Right atrium auricular region (tissue), 2 donors: ENCODE measurements at places on chromosomes 2 and 18. TPM values are rescaled to one million over a fixed set of nuclear protein-coding genes. Genes with fewer than 3 reads are reported as not detected.

RTP5 gene
- total RNA-seq: not detected

DNA sequence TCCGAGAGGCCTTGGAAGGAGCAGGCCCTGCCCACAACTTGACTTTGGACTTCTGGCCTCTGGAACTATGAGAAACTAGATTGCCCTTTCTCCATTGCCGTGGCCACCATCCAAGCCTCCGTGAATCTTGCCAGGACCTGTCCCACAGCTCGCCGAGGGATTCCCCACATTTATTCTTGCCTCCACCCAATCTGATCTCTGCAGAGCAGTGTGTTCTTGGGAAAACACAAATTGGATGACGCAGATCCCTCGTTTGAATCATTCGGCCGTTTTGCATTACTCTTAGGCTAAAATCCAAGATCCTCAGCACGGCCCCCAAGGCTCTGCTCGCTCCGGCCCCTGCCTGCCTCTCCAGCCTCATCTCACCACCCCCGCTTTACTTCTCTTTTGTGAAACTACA lies 364.2 kb downstream of the ZNF516 start:
- no peak overlapping the region for H3K4me3 ChIP-seq
- H3K4me1 ChIP-seq: no peaks in the 10 kb centered on the region
- DNase-seq: no peak
- H3K36me3 ChIP-seq: no peaks in the 10 kb centered on the region
- no peak overlapping the region for H3K27ac ChIP-seq
- H3K27me3 ChIP-seq: no peaks in the 10 kb centered on the region

DNA sequence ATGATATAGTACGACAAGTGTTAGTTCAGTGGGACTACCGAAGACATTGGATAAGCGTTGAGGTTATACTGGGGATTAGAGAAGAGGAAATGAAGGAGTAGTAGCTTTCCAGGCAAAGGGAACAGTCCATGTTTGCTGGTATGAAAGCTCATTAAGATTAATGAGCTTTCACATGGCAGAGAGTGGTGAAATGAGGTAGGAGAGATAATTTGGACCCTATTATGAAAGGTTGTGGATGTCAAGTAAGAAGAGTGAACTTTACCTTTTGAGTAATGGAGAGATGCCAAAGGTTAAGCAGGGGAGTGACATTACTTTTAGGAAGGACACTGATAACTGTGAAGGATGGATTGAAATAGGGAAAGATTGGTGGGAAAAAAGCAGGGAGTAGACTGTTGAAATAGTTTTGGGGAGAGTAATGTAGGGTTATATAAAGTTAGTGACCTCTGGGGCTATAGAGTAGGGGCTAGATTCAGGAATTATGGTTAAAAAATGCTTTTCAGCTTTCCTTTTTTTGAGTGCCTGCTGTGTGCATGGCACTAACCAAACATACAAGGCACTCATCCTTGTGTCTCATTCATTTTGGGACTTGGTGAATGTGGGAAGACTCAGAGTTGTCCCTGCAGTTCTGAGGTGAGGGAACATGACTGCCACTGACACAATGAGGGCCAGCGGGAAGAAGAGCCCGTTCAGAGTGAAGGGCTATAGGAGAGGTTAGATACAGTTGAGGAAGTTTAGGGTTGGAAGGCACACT lies 87.2 kb upstream of the STON1 start:
- no peaks in the 10 kb centered on the region for H3K27me3 ChIP-seq
- no peak for DNase-seq
- no peaks in the 10 kb centered on the region for H3K36me3 ChIP-seq
- peaks cover 23% of the 10 kb centered on the region for H3K4me1 ChIP-seq

IMMT gene
- total RNA-seq: 104 TPM

DNA sequence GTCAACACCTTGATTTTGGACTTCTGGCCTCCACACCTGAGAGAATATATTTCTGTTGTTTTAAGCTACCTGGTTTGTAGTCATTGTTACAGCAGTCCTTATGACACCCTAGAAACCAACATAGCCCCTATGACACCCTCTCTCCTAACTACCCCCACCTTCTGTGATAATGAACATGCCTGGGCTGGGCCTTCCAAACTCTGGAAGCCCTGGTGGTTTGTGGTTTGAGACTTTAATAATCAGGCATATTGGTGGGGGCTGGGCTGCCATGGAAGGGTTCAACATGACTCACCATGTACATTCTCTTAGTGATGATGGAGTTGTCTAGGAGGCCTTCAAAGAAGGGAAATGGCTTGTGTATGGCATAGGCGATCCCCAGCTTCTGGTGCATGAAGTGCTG lies 3.3 kb downstream of the SP110 start:
- no peak for DNase-seq
- H3K27me3 ChIP-seq: no peaks in the 10 kb centered on the region
- H3K4me3 ChIP-seq: no peak overlapping the region
- H3K27ac ChIP-seq: no peak overlapping the region

DNA sequence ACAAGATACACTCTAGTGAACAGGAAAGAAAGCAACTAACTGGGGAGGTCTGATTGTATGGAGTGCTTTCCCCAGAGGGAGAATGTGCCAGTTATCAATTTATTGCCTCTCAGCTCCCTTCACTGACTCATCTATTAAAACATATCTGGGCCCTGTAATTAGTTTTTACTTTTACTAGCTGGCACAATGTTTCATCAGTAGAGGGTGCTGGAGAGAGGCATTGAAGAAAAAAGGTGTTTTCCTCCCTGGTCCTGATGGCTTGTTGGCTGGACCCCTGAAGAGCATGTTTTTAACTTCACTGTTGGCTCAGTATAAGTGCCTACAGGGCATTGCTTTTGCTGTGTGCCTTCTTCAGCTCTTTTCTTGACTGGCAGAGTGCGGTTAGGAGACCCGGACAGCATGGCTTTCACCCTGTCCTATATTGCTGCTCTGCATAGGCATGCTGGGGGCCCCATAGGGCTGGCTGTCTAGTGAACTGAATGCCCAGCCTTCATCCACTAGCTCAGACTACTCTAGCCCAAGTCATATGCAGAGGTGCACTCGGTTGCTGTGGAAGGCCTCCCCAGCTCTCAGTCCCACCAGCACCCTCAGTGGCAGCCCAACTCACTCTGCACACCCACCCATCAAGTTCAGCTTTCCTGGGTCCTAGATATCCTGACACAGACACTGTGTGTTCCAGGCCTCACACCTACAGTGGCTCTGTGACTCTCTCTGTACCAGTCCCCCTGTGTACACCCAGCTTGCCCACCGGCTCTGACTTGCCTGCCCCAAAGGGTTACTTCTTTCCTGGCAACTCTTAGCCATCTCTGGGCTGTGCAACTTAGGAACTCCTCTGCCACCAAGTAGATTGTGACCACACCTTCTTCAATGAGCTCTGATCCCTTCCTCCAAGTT lies 62.3 kb upstream of the ACYP2 start:
- no peaks in the 10 kb centered on the region for H3K27me3 ChIP-seq
- no peak for DNase-seq
- no peak overlapping the region for H3K4me3 ChIP-seq

GRCh38 chr2:71477231-71477691 lies 23.9 kb downstream of the DYSF start:
- no peak for DNase-seq
- peaks cover 37% of the 10 kb centered on the region for H3K4me1 ChIP-seq
- H3K4me3 ChIP-seq: no peak overlapping the region
- H3K36me3 ChIP-seq: peaks cover 11% of the 10 kb centered on the region
- H3K27me3 ChIP-seq: no peaks in the 10 kb centered on the region

HJURP gene
- total RNA-seq: 0.37 TPM

ZRANB3 gene
- total RNA-seq: 2.3 TPM

POTEC gene
- not detected for total RNA-seq
